Stimulated activated CD8-positive, alpha-beta memory T cell treated with anti-CD3 and anti-CD28 coated beads, Interleukin-15, amount 100 ng/mL, for 24 hours (primary cell): ENCODE measurements at places on chromosomes 12 and 14.

DNA sequence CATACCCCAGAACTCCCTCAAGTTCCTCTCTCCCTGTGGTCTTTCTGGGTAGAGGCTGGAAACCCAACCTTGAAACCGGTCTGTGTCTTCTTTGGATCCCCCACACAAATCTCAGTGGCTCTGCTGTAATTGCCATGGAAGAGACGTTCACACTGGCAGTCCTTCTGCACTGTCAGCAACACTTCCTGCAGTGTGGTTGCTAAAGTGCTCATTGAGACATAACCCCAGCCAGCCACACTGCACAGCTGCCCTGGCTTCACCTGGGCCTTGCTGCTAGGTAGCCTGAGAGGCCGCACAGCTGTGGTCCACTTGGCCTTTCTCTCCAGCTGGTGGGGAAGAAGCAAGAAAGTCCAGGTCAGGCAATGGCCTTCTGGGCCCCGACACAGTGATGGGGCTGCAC is 2.4 kb downstream of the GZMH start:
- no peak for DNase-seq

DNA sequence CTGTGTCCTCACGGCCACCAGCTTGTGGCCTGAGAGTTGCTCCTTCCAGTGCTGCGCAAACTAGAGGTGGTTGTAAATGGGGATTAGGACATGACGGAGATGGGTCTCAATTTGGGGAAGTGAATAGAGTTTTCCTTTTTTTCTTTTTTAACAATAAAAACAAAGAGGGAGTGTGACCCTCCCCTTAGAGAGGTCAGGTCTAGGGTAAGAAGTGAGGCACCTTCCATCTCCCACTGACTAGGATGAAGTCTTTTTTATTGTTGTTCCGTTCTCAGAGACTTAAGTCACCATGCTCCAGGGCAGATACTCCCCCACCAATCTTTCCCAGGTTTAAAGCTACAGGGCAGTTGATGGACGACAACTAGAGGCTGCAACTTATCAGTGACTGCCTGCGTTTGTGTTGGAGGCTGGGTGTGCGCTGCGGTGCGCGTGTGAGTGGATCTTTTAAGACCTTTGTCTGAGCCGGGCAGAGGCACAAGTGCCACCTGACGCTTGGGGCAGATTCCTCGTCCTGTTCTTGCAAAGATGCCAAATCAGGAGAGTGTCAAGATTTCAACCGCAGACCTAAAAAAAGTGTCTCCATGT is 2.1 kb upstream of the GSC start:
- DNase-seq = no peak

DNA sequence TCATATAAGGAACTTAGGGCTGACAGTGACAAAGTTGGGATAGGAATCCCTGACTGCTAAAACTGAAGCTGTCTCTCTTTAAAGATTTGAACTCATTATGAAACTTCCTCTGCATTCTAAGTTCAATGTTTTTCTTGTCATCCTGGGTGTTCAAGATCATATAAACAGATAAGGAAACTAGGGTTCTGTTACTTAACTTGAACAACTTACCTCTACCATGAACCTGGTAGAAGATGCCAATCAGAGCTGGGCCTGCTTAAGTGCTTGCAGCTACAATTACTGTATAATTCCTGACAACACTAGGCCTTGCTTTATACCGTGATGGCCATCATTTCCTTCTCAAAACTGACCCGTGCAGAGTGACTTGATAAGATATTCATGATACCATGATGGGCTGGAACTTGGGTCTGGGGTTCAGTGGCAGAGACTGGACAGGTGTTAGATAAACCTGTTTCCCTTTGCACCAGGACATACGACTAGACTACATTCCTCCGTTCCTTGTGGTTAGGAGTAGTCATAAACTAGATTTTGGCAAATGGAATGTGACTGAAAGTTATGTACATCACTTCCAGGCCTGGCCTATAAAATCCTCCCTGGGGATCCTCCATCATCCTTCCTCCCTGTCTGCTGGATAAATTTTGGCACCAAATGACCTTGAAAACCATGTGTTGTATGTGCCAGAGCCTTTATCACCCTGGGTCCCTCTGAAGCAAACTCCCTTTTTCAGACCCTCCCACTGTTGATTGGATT is 172.2 kb upstream of the PRICKLE1 start:
- DNase-seq = no peak

- no peak for DNase-seq
Observed at GRCh38 chr14:54000341-54000811, 43.8 kb upstream of the BMP4 start.

DNA sequence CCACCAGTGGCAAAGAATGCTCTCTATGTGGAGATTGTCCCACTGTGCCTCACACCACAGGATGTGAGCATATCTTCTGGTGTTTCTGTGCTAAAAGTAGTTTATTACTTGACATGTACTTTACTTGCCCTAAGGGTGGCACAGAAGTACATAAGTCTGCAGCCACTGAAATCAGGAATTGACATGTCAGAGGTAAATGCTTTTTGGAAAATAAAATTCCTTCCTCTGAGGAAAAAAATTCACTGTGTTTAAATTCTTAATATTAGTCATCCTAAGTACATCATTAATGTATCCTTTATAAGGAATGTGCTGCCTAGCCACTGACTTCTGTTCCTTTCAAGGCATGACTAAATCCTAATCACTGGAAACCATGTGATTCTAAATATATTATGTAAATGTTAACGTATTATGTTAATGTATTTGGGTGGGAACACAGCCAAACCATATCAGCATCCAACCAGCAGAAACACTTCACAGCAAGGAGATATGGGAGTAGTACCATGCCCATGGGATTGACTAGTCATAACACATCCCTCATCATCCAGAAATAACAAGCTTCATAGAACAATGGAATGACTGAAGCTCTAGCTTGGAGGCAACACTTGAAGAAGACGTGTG is 239.7 kb upstream of the PPFIA2 start:
- DNase-seq = no peak

DNA sequence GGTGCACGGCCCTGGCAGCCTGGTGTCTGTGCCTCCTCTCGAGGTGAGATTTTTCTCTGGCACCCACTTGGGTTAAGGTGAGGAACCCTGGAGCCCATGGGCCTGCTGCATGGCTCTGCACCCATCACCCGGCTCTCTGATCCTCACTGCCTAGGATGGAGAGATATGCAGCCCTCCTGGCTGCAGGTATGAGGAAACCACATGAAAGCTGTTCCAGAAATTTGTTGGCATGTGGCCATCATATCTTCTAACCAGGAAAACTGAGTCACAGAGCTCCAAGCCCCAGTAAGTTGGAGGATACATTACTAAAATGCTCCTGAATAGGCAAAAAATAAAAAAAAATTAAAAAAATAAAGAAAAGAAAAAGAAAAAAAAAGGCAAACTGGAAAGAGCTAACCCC is 39.3 kb upstream of the DDX11 start:
- DNase-seq = no peak

DNA sequence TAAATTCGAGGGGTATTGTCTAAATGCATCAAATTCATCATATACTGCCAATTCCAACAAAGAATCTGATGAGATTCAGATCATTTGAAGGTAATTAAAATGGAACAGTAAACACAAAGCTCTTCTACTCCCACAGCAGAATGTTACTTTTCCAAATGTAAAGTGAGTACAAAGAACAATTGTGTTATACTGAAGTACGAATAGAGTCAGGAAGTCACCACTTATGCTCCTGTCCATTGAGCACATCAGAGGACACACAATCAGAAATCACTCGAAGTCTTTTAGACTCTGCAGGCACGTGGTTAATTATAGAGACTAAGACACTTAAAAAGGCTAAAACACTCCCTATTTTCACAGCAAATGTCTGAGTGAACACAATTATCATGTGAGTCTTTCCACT is 388.5 kb upstream of the MIS18BP1 start:
- DNase-seq = no peak

DNA sequence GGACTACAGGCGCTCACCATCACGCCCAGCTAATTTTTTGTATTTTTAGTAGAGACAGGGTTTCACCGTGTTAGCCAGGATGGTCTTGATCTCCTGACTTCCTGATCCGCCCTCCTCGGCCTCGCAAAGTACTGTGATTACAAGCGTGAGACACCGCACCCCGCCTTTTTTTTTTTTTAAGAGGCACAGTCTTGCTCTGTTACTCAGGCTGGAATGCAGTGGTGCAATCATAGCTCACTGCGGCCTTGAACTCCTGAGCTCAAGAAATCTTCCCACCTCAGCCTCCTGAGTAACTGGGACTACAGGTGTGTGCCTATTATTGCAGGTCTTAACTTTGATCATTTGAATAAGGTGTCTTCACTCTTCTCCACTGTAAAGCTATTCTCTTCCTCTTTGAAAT is 5.3 kb upstream of the GLTP start:
- DNase-seq = no peak

GRCh38 chr12:47551426-47551851 is 154.4 kb downstream of the RPAP3 start:
- no peak for DNase-seq

GRCh38 chr14:39492267-39492666 is 60.0 kb upstream of the FBXO33 start:
- DNase-seq = no peak

GRCh38 chr12:52835271-52836041 is 1.3 kb upstream of the KRT79 start:
- DNase-seq = no peak

- DNase-seq = no peak
Observed at GRCh38 chr14:81402123-81402495, 2.0 kb upstream of the STON2 start.

DNA sequence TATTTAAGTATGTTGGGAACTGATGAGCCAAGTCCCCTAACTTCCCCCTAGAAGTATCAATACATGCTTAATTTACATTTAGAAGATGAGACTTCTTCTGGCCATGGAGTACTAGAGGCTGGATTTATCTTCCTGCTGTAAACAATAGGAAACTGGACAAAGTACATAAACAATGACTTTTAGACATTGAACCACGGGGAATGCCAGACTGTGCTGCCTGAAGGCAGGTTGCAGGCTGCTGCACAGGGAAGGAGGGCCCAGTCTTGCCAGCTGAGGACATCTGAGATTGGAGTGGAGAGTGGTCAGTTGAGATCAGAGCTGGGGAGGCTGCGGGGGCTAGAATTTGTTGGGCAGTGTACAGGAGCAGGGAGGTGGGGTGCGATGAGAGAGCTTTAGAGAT is 24.5 kb upstream of the ISM2 start:
- no peak for DNase-seq

- DNase-seq = no peak
Observed at GRCh38 chr14:76937181-76938091, 91.1 kb downstream of the IRF2BPL start.

DNA sequence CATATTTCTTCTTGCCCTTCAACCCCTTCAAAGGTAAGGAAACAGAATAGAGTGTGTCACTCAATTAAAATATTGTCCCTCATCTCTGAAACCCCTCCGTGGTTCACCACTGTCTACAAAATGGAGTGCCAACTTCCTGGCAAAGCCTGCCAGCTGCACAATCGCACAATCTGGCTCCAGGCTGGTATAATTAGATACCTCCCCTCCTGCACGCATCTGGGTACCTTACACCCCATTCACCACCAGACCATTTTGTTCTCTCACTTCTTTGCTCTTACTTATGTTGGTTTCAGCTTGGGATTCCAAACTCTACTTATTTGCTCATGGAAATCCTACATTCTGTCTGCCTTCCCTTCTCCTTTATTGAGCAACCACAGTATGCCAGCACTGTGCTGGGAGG is 314.9 kb downstream of the NUAK1 start:
- DNase-seq = no peak

- DNase-seq = no peak
Observed at GRCh38 chr14:79275292-79275655, 936.0 kb downstream of the DIO2 start.

GRCh38 chr12:59843260-59843843 is 247.5 kb downstream of the SLC16A7 start:
- DNase-seq = no peak

DNA sequence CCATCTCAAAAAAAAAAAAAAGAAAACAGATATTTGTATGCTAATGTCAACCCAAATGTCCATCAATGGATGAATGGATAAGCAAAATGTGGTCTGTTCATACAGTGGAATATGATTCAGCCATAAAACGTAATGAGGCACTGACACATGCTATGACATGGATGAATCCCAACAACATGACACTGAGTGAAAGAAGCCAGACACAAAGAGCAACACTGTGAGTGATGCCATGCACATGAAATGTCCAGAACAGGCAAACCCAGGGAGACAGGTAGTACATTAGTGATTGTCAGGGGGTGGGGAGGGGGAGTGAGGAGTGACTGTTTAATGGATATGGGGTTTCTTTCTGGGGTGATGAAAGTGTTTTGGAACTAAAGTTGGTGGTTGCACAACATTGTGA is 50.2 kb downstream of the ARL6IP4 start:
- no peak for DNase-seq
